ENCODE measurements at places on chromosomes 2 and 18. TPM values are rescaled to one million over a fixed set of nuclear protein-coding genes. Genes with fewer than 3 reads are reported as not detected.

Gene SULT1C2
- total RNA-seq = not detected

Gene SERPINB12
- not detected for total RNA-seq

Gene ANKRD29
- 4.9 TPM for total RNA-seq

Gene CAPN10
- 31.5 TPM for total RNA-seq

Gene HRH4
- total RNA-seq = not detected

Gene ASB3
- 30.3 TPM for total RNA-seq

Gene SPATS2L
- total RNA-seq = 14.7 TPM

Gene MC2R
- not detected for total RNA-seq

Gene REG3A
- not detected for total RNA-seq

Gene RBKS
- 1.2 TPM for total RNA-seq

Gene PROKR1
- not detected for total RNA-seq

Gene TRAF3IP1
- total RNA-seq = 6.6 TPM

Gene CD226
- total RNA-seq = 0.32 TPM

Gene TNS1
- total RNA-seq = 15.7 TPM

Gene TSPYL6
- not detected for total RNA-seq

Gene DLX2
- total RNA-seq = not detected

Gene IL37
- not detected for total RNA-seq

Measured in bladder microvascular endothelial cell (primary cell).